CD4-positive, alpha-beta memory T cell (primary cell): ENCODE measurements at places on chromosomes 5 and 9. TPM values are rescaled to one million over a fixed set of nuclear protein-coding genes. Genes with fewer than 3 reads are reported as not detected.

FAM221B gene
- total RNA-seq, result not detected

SLIT3 gene
- total RNA-seq, result not detected

SKP2 gene
- total RNA-seq, result 23.9 TPM

CCDC152 gene
- 6.9 TPM for total RNA-seq

HK3 gene
- 1.5 TPM for total RNA-seq

ALDOB gene
- total RNA-seq, result not detected

GABRG2 gene
- not detected for total RNA-seq

CDX1 gene
- not detected for total RNA-seq

GABBR2 gene
- not detected for total RNA-seq

MEIKIN gene
- 3.6 TPM for total RNA-seq

ADRA1B gene
- not detected for total RNA-seq

CDH6 gene
- not detected for total RNA-seq

XRCC4 gene
- 4.2 TPM for total RNA-seq

SPINK4 gene
- not detected for total RNA-seq

SETX gene
- total RNA-seq, result 94.3 TPM

FBLL1 gene
- total RNA-seq, result not detected

ESM1 gene
- total RNA-seq, result 1.5 TPM

FBN2 gene
- 0.30 TPM for total RNA-seq

SPINK1 gene
- total RNA-seq, result not detected

TCF7 gene
- total RNA-seq, result 841 TPM

HAVCR2 gene
- 2.7 TPM for total RNA-seq

SARDH gene
- total RNA-seq, result 19.3 TPM

IFNA13 gene
- total RNA-seq, result not detected

ZMYND19 gene
- total RNA-seq, result 26.8 TPM

RCL1 gene
- 17.8 TPM for total RNA-seq

TMEM38B gene
- total RNA-seq, result 16.6 TPM

FOXI1 gene
- not detected for total RNA-seq

TNFSF15 gene
- total RNA-seq, result 0.06 TPM

NAIF1 gene
- 13.8 TPM for total RNA-seq

SMIM33 gene
- 1.2 TPM for total RNA-seq

SPATA31C1 gene
- total RNA-seq, result not detected

SPINK13 gene
- not detected for total RNA-seq

NAIP gene
- 40.8 TPM for total RNA-seq

TRIM14 gene
- 86.2 TPM for total RNA-seq

EGR1 gene
- total RNA-seq, result 1.1 TPM

CER1 gene
- total RNA-seq, result not detected

FGF1 gene
- not detected for total RNA-seq

PCDHB13 gene
- 0.11 TPM for total RNA-seq

SOHLH1 gene
- total RNA-seq, result not detected

SLU7 gene
- 93.9 TPM for total RNA-seq

PCDHA5 gene
- not detected for total RNA-seq

PWWP2A gene
- total RNA-seq, result 40.6 TPM
